Iris pigment epithelial cell (primary cell): ENCODE measurements at places on chromosomes 5 and 9.
A peak's percentile ranks its signal among the peaks of the same experiment; 100 is the strongest.

DNA sequence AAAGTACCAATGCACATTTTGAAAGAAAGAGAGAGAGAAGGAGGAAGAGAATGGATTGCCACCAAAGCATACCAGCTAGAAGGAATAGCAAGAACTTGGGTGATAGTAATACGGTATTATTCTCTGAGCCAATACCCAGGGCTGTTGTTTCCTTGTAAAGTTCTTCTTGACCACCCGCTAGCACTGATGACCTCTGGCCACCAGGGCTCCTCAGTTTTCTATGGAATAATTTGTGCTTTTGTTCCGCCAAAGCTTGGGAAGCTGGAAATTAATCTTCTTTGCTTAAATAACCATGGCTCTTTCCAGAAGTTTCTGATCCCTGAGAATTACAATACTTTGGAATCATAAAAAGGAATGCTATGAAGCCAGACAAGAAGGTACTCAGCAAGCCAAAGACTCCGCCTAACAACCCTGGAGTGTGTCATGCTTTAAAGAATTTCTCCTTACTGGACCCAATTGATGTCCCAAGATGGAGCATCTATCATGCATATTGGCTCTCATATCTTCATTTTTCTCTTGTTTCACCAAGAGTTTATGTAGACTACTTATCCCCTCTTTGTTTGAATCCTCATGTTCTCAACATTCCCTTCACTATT lies 29.8 kb downstream of the OR2K2 start:
- DNase-seq = no peak

GRCh38 chr5:80799041-80799440 lies 144.3 kb upstream of the DHFR start:
- DNase-seq = no peak

DNA sequence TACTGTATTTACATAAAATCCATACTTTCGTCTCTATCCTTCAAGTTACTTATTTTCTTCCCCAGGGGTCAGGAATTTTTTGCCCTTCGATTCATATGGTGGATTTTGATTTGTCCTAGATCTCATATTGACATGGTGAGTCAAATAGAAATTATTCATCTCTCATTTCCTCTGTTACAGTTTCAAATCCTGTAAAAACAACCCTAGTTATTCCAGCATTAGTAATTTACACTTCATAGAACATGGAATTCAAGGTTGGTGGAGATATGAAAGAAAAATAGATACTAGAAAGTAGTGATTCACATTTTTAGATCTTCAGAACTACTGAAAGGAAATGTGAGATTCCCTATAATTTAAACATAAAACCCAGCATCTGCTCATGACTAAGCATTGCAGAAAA lies 1331.0 kb upstream of the CDH9 start:
- DNase-seq = peak; percentile 28

DNA sequence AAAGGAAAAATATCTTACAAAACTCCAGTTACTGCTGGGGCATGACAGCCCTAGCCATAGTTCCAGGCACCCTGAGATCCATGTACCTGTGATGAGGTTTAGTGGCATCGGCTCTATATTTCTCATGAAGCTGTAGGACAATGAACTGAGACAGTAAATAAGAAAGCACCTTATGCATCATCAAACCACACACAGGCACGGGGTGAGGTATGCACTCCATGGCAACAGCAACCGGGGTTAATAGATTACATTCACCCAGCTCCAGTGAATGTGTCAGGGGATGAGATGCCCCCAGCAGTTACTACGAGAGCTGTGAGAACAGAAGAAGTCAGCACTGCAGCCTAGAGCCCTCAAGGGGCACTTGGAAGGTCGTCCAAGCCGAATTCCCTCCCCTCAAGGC lies 162.0 kb upstream of the S1PR3 start:
- peak; percentile 31 for DNase-seq

- no peak for DNase-seq
These were observed 384.6 kb upstream of the KLF4 start for GRCh38 chr9:107874137-107874536.
